Aorta (tissue), 5 donors: ENCODE measurements at places on chromosomes 16 and 17. TPM values are rescaled to one million over a fixed set of nuclear protein-coding genes. Genes with fewer than 3 reads are reported as not detected.

GRCh38 chr16:3311496-3311895, 6.2 kb downstream of the ZNF75A start:
- no peak for DNase-seq

- no peak for DNase-seq
Observed at GRCh38 chr16:74761665-74762064, 13.0 kb downstream of the FA2H start.

- no peak for DNase-seq
Observed at GRCh38 chr17:29777663-29778062, 152.4 kb downstream of the SSH2 start.

- DNase-seq = no peak
Observed at GRCh38 chr17:75315541-75316243, 26.5 kb upstream of the SLC25A19 start.

DNA sequence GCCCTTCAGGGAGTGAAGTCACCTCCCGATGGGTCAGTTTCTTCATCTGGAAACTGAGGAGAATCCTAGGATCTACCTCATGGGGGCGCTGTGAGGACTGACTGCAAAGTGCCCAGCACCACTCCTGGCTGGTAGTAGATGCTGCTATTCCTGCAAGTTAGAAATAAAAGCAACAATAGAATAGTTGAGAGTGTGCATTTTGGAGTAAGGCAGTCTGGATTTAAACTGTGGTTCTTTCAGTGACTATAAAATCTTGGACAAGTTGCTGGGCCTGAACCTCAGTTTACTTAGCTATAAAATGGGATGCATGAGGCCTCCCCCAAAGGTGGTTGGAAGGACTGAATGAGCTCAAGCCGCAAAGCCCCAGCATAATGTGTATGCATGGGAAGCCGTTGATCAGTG, 70.6 kb downstream of the CYB5B start:
- DNase-seq = no peak

- DNase-seq = no peak
Observed at GRCh38 chr17:45977976-45978626, 20.9 kb upstream of the STH start.

DNA sequence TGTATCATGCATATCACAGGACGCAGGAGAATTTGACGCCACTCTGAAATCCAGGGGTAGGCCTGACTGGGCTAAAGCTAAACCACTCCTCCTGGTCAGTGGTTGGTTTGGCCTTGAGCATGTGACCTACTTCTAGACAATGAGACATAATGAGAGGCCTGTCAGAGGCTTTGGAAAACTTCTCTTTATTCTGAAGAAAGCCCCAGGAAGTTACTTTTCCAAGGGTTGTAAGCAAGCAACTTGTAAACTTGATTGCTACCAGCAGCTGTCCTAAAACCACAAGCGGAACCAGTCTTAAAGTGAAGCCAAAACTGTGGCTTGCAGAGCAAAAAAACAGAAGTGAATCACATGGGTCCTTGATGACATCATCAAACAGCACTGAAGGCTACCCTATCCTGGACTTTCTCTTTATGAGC, 138.2 kb upstream of the COX10 start:
- no peak for DNase-seq

DNA sequence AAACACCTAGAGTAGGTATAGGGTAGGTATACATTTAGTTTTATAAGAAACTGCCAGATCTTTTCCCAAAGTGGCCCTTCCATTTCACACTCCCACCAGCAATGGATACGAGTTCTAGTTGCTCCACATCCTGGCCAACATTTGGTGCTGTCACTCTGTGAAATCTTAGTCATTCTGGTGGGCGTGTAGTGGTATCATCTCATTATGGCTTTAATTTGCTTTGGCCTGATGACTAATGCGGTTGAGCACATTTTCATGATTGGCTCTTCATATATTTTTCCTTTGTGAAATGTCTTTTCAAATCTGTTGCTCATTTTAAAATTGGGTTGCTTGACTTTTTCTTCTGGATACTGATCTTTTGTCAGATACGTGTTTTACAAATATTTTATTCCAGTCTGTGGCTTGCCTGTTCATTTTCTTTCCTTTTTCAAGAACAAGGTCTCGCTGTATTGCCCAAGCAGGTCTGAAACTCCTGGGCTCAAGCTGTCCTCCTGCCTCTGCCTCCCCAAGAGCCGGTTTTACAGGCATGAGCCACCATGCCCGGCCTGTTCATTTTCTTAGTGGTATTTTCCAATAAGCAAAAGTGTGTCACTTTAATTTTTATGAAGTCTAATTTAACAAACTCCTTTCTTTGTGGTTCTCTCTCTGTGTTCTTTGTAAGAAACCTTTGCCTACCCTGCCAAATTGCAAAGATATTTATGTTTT, 192.4 kb downstream of the SEC14L1 start:
- DNase-seq = no peak

DNA sequence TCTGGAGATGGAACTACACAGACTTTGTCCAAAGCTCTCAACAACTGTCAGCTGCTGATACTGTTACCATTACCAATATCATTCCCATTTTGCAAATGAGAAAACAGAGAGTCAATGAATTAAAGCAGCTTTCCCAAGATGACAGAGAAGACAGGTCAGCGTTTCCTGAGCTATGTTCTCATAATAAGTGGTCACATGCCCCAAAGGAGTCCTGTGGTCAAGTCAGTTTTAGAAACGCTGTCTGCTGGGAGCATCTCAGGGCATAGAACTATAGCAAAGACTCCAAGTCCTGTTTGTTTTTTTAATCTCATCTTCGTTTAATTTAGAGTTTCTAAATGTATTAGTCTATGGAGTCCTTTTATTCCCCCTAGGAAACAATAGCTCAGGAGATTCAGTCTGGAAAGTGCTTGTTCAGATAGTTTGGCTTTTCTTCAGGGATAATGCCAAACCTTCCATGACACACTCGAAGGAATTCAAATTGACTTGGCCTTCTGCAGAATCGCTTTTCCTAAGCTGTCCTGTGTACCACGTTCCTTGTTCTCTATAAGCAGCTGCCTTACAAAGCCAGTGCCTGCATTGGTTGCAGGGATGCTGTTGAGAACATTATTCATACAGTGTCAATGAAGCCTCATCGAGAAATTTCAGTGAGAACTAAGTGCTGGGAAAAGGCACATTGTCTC, 12.1 kb downstream of the CCDC42 start:
- DNase-seq = no peak

GRCh38 chr16:55261301-55261700, 62.7 kb upstream of the IRX6 start:
- no peak for DNase-seq

- DNase-seq = no peak
Observed at GRCh38 chr16:17204206-17204605, 266.6 kb downstream of the XYLT1 start.

- DNase-seq = no peak
Observed at GRCh38 chr17:70968302-70968701, 799.0 kb downstream of the KCNJ2 start.

- no peak for DNase-seq
Observed at GRCh38 chr16:68296693-68297092, 14.1 kb downstream of the SLC7A6OS start.

GRCh38 chr16:51267681-51268080, 116.6 kb upstream of the SALL1 start:
- DNase-seq = no peak

- no peak for DNase-seq
Observed at GRCh38 chr16:3138342-3138741, 3.5 kb downstream of the ZNF213 start.

- DNase-seq = no peak
Observed at GRCh38 chr16:78939597-78939996, 660.9 kb downstream of the MAF start.

DNA sequence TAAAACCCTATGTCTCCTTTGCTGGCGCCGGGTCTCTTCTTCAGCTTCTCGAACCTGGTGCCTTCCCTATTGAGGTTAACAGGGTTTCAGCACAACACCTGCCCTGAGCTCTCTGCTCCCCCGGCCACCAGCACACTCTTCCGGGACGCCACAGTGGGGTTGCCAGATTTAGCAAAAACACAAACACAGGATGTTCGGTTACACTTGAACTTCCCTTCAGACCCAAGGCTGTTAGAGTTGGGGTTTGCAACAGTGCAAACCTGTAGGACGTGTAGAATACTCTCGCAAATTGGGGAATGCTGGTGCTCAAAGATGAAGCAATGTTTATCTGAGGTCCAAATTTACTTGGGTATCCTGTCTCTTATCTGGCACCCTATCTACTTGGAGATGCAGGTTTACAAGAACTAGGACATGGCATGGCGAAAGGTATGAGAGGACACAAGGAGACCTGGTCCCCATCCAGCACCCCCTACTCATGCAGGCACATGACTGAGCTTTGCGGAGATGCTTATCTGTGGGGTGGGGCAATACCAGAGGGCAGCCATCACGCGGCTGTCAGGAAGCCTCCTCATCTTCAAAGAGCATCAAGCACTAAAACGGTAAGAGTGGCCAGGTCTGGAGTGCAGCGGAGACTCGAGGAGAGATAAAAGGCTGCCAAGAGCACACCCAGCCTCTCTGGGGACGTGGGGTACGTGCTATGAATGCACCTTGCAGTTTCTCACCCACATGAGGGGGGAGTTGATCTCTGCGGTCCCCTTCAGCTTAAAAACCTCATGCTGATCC, 52.8 kb downstream of the SDK2 start:
- DNase-seq = no peak

GRCh38 chr17:384622-385177, 32.1 kb upstream of the RPH3AL start:
- peak; percentile 70 for DNase-seq

DNA sequence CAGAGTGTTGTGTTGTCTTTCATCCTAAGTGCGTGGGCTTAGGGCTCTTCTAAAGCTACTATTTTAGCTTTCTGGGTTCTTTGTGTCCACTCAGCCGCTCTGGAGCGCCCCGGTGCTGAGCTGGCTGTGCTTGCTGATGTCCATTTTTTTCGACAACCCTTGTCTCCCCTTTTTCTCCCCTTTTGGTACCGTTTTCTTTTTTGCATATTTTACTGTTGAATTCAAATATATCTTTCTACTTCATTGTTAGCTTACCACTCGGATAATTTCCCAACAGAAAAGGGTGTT, 1.2 kb downstream of the SRRM2 start:
- no peak for DNase-seq

GRCh38 chr16:88608076-88608475, 30.3 kb upstream of the IL17C start:
- DNase-seq = no peak

DNA sequence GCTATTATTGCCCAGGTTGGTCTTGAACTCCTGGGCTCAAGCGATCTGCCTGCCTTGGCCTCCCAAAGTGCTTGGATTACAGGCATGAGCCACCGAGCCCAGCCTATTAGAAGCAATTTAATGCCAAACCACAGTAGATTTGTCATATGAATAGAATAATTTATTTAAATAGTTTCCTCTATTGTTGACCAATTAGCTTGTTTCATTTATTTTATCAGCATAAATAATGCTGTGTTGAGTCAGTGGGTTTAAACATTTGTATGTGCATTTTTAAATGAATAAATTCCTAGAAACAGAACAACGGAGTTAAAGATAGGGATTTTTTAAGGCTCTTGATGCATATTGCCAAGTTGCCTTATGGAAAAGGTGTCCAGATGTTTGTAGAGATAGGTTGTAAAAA, 26.7 kb downstream of the FTO start:
- no peak for DNase-seq

NPIPA3 gene
- 5.4 TPM for total RNA-seq

SHBG gene
- total RNA-seq = not detected

SLC38A8 gene
- not detected for total RNA-seq

FKBP10 gene
- 140 TPM for total RNA-seq

TMEM238L gene
- total RNA-seq = not detected

MYH1 gene
- total RNA-seq = not detected

SLFN13 gene
- total RNA-seq = 15.0 TPM

LGALS9B gene
- not detected for total RNA-seq
